Ascending aorta (tissue), 2 donors: ENCODE measurements at places on chromosomes 7 and 10.

GRCh38 chr7:137681657-137682562 lies 164.9 kb downstream of the DGKI start:
- DNase-seq, result no peak

GRCh38 chr7:65509368-65510186 lies 135.9 kb downstream of the ZNF92 start:
- no peak for DNase-seq

- no peak for DNase-seq
Observed at GRCh38 chr7:105084581-105084980, 70.6 kb downstream of the KMT2E start.

GRCh38 chr10:119360181-119360921 lies 153.0 kb downstream of the GRK5 start:
- DNase-seq, result no peak

DNA sequence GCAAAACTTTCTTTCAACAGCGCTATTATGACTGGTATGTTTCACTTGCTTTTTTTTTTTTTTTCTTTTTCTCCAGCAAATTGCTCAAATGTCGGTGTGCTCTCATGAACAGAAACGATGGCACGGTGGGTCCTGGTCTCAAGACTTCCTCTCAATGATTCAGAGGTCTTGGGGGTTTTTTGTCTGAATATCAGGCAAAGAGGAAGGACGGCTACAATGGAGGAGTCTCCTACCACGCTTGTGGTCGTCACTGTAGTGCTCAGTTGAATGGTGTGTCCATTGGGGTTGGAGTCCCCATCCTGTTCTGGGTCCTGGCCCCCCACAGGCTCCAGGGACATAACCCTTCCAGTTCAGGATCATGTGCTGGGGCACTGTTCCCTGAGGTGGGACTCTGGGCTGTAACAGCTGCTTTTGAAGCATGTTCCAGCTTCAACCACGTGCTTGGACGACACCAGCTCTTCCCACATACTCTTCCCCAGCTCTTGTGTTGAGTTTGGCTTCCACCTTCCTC lies 266.7 kb upstream of the KLF6 start:
- no peak for DNase-seq

DNA sequence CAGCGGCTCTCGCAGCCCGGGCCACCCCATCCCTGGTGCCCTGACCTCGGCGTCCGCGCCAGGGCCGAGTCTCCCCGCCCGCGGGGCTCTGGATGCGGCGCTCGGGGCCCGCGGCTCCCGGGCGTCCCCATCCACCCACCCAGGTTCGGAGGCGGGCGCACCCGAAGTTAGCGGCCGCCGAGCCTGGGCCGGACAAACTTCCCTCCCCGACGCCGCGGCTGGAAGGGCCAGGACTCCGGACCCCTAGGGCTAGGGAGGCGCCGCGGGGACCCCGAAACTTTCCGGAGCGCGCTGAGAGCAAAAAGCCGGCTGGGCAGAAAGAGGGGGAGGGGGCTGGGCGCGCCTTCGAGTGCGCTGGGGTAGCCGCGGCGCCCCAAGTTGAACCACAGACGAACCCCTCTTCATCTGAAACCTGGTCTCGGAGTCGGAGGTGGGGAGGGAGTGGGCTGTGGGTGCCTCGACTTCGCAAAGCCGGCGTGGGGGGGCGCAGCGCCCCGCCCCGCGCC lies 3.7 kb upstream of the ELFN1 start:
- peak; percentile 55 for DNase-seq

GRCh38 chr7:156954941-156955340 lies 5.4 kb downstream of the NOM1 start:
- no peak for DNase-seq

GRCh38 chr10:75425291-75426079 lies 5.9 kb upstream of the LRMDA start:
- DNase-seq, result no peak

- DNase-seq, result no peak
Observed at GRCh38 chr7:115782696-115783490, 247.7 kb downstream of the TFEC start.

- no peak for DNase-seq
Observed at GRCh38 chr10:24771943-24772694, 48.4 kb upstream of the ARHGAP21 start.
